Vein endothelial cell (primary cell): ENCODE measurements at places on chromosomes 13 and 19. TPM values are rescaled to one million over a fixed set of nuclear protein-coding genes. Genes with fewer than 3 reads are reported as not detected.

The ZNF470 gene
- 2.9 and 4.3 TPM in 2 replicates for total RNA-seq

The DPF1 gene
- total RNA-seq = 0.48 and 1.6 TPM in 2 replicates

The IRGC gene
- total RNA-seq = not detected in 2 replicates

The ZNF626 gene
- total RNA-seq = 15.0 and 18.5 TPM in 2 replicates

The TMEM255B gene
- 24.8 and 36.1 TPM in 2 replicates for total RNA-seq

The LILRB2 gene
- not detected in 2 replicates for total RNA-seq

The ZNF83 gene
- 47.4 and 49.1 TPM in 2 replicates for total RNA-seq
